Esophagus mucosa (tissue), 1 donor: ENCODE measurements at places on chromosomes 16 and 17. TPM values are rescaled to one million over a fixed set of nuclear protein-coding genes. Genes with fewer than 3 reads are reported as not detected.
A peak's percentile ranks its signal among the peaks of the same experiment; 100 is the strongest.

DNA sequence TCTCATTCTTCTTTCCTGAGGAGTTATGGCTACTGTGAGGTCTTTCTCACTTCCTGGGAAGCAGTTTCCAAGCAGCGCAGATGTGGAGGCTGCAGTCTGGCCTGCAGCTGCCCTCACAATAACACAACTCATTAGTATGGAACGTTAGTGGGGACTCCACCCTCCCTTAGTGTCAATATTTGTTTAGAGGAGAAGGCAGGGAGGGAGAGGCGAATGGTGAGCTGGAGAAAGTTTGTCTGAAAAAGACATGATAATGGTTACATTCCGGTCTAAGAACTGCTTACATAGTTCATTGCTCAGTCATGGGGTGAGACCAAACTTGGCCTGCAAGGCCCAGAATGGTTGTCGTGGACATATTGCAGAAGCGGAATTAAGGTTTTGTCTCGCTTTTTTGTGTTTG lies 170.2 kb downstream of the HS3ST3B1 start:
- ATAC-seq: peak; percentile 66

Gene TMEM114
- total RNA-seq: not detected

Gene CACNG5
- not detected for total RNA-seq

- no peak for ATAC-seq
Observed at GRCh38 chr16:51132490-51133115, 18.5 kb downstream of the SALL1 start.

GRCh38 chr17:14630046-14630445 lies 329.2 kb downstream of the HS3ST3B1 start:
- ATAC-seq: no peak

DNA sequence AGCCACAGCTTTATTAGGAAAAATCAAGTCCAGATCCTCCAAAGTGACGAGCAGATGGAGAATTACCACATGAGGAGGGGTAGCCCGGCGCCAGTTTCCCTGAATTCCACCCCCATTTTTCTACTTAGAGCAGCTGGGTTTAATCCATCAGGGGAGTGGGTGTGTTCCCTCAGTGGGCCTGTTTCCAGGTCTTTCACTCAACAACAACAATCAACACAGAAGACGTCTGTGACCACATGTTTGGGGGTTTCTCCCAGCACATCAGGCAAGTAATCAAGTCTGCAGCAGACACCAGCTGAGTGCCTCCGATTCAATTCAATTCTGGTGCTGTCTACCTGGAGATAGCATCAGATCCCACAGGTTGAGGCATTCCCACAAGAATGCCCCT lies 6.8 kb downstream of the SLC6A2 start:
- no peak for ATAC-seq

DNA sequence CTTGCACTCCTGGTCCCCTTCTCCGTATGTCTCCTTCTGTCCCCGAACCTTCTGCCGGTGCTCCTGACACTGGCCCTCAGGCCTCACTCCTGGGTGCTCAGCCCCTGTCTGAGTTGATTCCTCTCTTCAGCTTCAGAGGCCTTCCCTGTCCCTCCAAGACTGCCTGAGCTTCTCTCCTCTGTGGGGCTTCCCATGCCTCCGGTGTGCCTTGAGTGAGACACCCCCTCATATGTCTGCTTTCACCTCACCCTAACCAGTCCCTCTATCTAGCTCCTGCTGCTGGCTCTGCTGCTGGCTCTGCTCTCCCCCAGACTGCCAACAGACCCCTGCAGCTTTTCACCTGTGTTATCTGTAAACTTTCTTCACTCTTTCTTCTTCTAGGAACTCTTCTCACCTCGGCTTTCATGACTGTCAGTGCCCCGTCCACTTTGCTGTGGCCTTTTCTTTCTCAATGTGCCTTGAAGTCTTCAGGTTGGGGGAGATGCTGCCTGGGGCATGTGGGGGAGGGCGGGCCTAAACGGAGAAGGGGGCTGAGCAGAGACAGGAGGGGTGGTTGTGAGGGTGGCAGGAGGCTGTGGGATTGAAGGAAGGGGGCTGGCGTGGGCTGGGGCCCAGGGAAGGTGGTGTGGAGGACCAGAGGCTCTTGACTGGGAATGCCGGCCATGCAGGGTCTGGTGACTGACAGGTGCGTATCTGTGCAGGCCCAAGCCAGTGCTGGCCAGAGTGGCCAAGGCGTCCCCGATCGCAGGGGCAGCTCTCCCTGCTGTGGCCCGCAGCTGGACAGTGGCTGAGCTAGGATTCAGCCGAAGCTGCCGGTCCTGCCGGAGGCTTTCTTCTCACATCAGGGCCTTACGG lies 81.3 kb downstream of the METRNL start:
- no peak for ATAC-seq

Gene TEKT1
- total RNA-seq: not detected

Gene BCAR1
- 33.0 TPM for total RNA-seq

Gene ACE
- total RNA-seq: 1.9 TPM

- no peak for ATAC-seq
Observed at GRCh38 chr17:78884876-78885667, 17.9 kb downstream of the CEP295NL start.

Gene TBC1D3D
- total RNA-seq: 0.24 TPM

- ATAC-seq: no peak
Observed at GRCh38 chr16:88809676-88810165, 2.0 kb downstream of the APRT start.

- no peak for ATAC-seq
Observed at GRCh38 chr17:48177816-48178215, 70.2 kb downstream of the SNX11 start.

Gene MYH1
- total RNA-seq: not detected

DNA sequence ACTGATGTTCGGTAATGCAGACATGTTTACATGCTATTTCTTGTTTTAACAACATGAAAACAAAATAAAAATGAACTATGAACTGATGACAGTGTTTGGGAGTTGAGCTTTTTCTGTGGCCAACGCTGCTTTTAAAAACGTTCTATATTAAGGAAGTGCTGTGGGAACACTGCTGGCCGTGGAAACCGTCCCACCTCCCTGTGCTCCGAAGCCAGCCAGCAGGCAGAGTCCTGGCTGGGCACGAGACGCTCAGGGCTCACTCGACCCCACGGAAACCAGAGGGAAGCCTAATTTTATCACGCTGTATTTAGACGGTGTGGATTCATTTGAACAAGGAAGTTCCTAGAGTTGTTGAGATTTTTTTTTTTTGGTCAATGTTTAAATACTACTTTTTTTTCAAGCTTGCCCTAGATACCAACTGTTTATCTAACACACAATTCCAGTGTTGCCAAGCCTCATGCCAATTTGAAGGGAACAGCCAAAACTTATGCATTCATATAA lies 25.8 kb downstream of the ADCY9 start:
- ATAC-seq: no peak
